ENCODE measurements at places on chromosomes 7 and 10.
A peak's percentile ranks its signal among the peaks of the same experiment; 100 is the strongest.

- no peak for DNase-seq
Measured at GRCh38 chr7:47386273-47386835, 195.6 kb downstream of the TNS3 start.

GRCh38 chr10:129885526-129885925, 78.5 kb downstream of the EBF3 start:
- DNase-seq, result no peak

GRCh38 chr7:6423942-6424701, 23.6 kb downstream of the DAGLB start:
- peak; percentile 67 for DNase-seq

DNA sequence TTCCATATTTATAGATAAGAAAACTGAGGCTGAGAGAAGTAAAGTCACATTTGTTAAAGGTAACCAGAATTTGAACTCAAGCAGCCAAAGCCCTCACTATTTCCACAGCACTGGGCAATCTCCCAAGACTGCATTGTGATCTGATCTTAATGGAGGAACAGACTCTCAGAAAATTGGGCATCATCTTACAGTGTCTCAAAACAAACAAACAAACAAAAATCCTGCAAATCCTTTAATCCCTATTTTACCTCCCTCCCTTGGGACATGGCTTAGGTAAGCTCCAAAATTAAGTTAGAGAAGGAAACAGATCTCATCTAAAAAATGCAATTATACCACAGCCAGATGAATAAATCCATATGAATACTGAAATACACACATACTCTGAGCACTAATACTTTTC, 57.5 kb downstream of the FHIP2A start:
- DNase-seq, result no peak

GRCh38 chr7:234708-235553, 42.6 kb downstream of the FAM20C start:
- no peak for DNase-seq

DNA sequence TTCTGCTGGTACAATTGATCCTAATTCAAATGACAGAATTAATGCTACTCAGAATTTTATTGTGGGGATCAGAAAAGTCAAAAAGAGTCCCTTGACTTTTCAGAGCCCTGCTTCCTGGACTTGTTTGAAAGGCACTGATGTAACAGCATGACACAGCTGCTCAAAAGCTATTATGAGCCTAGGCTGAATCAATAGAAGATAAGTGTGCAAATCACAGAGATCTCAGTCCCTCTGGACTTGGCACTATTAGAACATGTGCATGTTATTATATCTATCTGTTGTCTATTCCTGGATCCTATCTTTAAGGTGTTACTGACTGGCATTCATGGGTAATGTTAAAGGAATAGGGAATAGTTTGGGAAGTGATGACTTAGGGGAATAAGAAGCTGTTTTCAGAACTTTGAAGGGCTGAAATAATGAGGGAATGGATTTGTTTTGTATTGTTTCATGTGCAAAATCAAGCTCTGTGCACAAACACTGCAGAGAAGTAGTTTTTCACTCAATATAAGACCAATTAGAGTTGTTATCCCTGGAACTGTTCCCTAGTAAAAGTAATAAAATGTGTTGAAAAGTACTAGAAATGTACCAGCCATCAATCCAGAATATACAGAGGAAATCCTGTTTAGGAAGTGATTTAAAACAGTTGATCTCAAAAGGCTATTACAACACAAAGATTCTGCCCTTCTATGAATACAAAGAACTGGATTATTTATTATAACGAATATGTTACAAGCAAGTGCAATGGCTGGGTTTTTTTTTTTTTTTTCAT, 814.9 kb upstream of the C7orf33 start:
- DNase-seq, result peak; percentile 67

DNA sequence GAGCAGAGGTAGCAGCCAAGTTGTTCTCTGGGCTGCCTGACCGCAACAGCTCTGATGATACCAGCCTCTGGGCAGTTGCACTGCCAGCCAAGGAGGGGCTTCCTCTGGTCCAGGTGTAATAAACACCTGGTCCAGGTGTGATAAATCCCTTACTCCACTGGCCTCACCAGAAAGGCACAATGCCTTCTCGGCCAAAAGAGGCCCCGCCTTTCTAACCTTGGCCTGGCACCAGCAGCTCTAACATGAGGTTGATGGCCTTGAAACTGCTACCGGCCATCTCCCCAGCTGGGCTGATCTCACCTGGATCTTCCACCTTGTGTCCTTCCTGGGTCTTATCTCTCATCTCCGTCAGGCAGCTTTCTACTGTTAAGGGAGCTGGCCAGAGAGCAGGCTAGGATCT, 45.5 kb upstream of the PDZD8 start:
- DNase-seq, result no peak

DNA sequence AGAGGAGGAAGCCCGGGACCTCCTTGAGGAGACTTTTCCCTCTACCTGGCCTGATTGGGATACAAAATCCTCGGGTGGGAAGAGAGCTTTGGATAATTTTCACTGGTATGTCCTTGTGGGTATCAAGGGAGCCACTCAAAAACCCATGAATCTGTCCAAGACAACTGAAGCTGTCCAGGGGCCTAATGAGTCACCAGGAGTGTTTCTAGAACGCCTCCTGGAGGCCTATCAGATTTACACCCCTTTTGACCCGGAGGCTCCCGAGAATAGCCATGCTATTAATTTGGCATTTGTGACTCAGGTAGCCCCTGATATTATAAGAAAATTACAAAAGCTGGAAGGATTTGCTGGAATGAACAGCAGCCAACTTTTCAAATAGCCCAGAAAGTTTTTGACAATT, 38.6 kb downstream of the ZNF25 start:
- no peak for DNase-seq

- DNase-seq, result no peak
Measured at GRCh38 chr7:156445997-156446761, 194.4 kb upstream of the RNF32 start.

GRCh38 chr7:112546723-112547513, 66.1 kb downstream of the LSMEM1 start:
- DNase-seq, result no peak

GRCh38 chr10:103198648-103199047, 5.6 kb upstream of the NT5C2 start:
- no peak for DNase-seq

GRCh38 chr7:95429241-95429990, 5.4 kb downstream of the PON2 start:
- DNase-seq, result no peak

All from pons (tissue), 1 donor.